ENCODE measurements at places on chromosomes 1 and 21.

DNA sequence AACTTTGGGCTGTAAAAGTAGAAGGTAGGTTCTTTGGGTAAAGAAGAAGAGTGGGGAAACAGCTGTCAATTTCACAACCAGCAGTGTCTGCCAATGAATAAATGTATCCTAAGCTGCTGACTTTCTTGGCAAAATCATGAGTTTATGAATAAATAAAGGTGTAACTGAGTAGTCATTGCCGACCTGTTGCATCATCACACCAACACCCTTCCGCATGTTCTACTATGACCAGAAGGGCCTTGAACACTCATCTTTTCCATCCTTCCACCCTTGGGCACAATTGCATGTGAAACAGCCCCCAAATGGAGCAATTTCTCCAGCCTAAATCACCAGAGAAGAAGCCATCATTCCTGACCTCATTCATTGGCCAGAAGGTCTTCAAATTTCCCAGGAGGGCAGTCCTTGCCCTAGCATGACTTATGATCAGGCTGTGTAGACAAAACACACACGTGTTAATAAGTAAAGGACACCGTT is 31.2 kb upstream of the QSOX1 start:
- no peak for DNase-seq

GRCh38 chr1:155093911-155094621 is 15.4 kb downstream of the EFNA3 start:
- DNase-seq: no peak

GRCh38 chr21:41523175-41523574 is 15.2 kb upstream of the TMPRSS2 start:
- no peak for DNase-seq

DNA sequence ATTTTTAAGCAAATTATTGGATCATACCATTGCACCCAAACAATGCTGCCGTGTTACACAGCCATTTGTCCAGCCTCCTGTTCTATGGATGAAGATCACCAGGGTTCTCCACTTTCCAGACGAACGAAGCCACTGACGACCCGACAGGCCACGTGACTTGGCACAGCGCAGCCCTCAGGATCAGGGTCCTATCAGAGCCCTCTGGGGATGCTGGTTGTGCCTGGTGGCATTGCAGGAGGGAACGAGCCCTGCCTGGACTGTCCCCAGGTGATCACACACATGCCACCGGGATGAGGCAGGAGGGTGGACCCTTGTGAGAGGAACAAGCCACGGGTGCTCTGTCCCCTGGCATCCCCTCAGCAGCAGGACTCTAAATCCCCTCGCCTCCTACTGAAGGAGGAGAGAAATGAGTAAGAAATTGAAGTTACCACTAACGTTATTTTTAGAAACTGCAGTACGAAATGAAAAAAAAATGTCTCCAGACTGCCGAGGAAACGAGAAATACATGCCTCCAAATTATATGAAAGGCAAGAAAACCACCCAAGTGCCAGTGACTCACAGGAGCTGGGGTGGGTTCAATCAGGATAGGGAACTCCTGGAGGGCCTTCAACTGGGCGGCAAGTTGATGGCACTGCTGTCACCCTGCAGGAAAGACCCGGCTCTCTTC is 58.7 kb upstream of the PDE9A start:
- DNase-seq: no peak

DNA sequence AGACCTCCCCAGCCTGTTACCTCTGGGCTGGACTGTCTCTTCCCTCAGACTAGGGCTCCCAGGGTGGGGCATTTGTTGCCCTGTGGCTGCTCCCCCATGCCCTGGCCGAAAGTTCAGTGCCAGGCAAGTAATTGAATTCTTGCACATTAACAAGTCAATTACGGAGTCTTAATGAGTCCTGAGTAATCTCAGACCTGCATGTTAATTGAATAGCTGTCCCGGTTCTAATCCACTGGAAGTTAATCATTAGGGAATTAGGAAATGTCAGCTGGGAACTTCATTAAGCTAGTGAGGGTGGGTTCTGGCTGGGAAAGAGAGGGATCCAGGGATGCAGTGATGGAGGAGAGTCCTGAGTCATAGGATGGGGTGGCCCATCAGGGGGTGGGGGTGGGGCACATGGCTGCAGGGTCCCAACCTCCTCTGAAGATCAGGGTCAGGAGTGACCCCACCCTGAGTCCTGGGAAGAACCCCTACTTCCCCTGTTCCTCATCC is 47.1 kb upstream of the CSF3R start:
- DNase-seq: no peak

DNA sequence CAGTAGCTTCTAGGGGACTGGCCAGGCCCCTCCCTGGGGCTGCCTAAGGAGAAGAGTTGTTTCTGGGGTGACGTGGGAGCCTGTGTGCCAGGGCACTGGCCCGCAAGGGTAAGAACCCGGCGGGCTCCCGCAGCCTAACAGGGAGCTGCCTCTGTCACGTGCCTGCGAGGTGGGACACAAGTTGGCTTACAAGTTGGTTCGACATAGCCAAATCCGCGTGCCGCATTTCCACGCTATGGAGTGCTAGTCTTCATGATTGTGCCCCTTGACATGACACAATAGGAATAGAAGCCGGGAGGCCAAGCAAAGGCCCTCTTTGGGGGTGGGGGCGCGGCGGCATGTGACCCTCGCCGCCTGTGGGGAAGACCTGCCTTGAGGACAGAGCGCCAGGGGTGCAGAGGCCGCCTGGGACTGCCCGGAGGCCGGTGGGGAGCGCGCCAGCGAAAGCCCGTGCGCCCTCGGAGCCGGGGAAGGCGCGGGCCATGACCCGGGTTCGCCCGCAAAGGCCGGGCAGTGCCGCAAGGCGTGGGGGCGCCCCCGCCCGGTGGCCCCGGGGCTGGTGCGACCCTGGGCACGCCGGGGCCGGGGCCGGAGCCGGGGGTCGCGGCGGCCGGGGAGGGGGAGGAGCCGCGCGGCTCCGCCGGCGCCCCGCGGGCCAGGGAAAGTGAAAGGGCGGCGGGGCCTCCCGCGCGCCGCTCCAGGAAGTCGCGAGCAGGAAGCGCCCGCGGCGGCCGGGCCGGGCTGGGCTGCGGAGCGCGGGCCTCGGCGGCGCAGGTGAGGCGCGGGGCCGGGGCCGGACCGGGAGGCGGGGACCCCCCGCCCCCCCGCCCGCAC is at the start of gene SLC37A1:
SLC37A1 (plus strand) TSS at position 702 of the 834 bp plus-strand sequence. CDS start 4,603 bp downstream, outside the sequence.
- DNase-seq: no peak

DNA sequence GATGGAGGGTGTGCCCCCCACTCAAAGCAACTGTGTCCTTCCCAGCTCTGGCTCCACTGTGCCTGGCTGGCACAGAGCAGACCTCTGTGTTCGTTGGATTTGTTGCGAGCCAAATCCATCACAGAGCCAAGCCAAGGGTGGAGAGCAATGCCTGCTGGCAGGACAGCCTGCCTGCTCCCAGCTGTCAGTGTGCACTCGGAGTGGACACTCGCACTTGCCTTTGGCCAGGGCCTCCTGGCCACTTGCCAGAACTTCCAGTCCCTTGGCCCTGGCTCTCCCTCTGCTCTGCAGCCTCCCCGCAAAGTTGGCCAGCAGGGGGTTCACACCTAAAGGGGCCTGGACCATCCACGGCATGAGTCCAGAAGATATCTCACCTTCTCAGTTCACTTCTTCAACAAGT is 16.4 kb downstream of the HEYL start:
- no peak for DNase-seq

DNA sequence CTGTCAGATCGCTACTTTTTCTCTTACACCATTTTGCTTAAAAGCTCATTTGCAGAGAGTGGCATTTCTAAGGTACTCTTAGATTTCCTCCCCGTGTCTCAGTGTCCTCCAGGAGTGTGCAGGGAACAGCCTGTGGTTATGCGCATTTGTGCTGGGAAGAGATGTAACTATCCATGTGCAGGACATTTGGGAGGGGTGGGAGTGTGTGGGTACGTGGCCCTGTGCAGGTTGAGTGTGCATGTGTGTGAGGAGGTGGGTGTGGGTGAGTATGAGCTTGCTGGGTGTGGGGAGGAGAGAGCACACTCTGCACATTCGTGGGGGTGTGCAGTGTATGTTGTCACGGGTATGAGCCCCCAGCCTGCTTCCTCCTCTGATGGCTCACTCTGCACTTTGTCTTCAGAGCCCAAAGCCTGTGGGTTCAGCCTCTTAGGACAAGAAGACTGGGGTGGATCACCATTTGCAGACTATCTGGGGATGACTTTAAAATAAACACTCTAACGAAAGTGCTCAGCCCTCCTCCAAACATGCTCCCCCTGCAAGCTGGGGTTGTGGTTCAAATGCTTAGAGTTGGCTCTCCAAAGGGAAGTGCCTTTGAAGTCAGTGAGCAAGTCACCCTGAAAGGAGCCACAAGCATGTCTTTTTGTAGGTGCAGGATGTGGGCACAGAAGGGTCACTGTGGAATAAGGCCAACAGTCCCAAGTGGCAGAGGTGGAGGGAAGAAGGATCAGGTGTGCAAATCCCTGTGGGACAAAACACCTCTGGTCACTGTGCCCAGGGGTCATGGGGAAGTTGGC is 295.4 kb downstream of the RRAGC start:
- no peak for DNase-seq

DNA sequence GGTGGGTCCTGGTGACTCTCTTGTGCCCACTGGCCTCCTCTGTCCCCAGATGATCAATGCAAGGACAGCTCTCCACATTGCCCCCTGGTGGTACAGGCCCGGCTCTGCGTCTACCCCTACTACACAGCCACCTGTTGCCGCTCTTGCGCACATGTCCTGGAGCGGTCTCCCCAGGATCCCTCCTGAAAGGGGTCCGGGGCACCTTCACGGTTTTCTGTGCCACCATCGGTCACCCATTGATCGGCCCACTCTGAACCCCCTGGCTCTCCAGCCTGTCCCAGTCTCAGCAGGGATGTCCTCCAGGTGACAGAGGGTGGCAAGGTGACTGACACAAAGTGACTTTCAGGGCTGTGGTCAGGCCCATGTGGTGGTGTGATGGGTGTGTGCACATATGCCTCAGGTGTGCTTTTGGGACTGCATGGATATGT is 10.8 kb downstream of the ADAMTSL4 start:
- peak; percentile 45 for DNase-seq

- DNase-seq: no peak
Observed at GRCh38 chr1:175978476-175978875, 228.6 kb downstream of the COP1 start.

- DNase-seq: no peak
Observed at GRCh38 chr1:160624464-160624863, 22.4 kb downstream of the SLAMF1 start.

DNA sequence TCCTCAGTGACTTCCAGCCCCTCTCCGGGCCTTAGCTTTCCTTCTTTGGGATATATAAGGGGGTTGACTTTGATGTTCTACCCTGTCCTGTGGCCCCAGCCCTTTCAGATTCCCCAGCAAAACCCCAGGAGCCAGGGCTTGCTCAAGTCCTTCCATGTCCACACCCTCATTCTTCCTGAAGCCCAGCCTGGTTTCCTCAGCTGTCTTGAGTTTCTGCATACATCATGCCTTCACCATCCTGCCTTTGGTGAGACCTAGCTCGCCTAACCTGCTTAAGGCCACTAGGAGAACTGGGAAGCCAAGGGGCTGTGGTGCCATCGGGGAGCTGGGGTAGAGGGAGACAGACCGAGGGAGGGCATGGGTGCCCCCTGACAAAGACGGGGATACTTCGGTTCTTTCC is 17.2 kb upstream of the PEF1 start:
- DNase-seq: no peak

GRCh38 chr1:109890115-109890953 is 20.3 kb upstream of the CSF1 start:
- no peak for DNase-seq

- no peak for DNase-seq
Observed at GRCh38 chr1:78274814-78275213, 216.0 kb upstream of the PTGFR start.
